ENCODE measurements at places on chromosomes 7 and 10. TPM values are rescaled to one million over a fixed set of nuclear protein-coding genes. Genes with fewer than 3 reads are reported as not detected.

GRCh38 chr10:64394744-64395143 is 873.5 kb downstream of the REEP3 start:
- no peak for DNase-seq

GRCh38 chr7:102089175-102090098 is 197.2 kb upstream of the SH2B2 start:
- DNase-seq: no peak

GRCh38 chr7:14293434-14293833 is 304.0 kb upstream of the ETV1 start:
- no peak for DNase-seq

TBXAS1 gene
- 4.0 TPM for total RNA-seq

DNA sequence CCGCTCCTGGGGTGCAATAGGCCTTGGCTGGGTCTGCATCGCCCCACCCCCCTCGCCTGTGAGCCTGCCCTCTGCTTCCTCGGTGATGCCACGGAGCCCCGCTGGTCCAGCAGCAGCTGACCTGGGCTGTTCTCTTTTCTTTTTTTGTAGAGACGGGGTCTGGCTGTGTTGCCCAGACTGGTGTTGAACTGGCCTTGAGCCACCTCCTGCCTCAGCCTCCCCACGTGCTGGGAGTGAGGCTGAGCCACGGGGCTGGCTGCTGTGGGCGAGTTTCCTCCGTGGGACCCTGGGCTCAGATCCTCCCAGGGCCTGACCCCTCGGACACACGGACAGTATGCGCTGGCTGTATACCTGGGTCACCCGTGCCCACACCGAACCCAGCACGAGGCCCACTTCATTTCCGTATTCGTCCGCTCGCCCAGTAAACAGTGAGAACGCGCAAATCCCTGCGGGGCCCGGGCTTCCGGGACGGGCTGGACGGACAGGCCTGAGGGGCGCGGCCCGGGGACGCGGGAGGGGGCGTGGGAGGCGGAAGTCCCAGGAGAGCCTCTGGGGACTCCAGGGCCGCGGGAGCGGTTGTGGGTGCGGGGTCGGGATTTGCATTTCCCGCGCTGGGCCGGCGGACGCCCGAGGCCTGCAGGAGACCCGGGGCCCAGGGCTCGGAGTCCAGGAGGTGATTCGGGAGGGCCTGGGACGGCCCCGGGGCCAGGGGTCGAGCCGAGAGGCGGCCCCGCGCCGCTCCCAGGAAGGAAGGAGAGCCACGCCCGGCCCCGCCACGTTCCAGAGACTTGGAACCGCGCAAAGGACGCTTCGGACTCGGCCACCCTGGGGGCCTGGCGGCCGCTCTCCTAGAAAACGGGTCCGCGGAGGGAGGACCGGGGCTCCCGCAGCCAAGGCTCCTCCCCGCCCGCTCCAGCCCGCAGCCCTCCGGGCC is 57.7 kb upstream of the DNAJB6 start:
- no peak for DNase-seq

- no peak for DNase-seq
Observed at GRCh38 chr7:151352512-151352911, 10.9 kb downstream of the NUB1 start.

GRCh38 chr10:60576130-60577069 is 186.7 kb upstream of the ANK3 start:
- no peak for DNase-seq

GRCh38 chr7:138889582-138890498 is 91.3 kb downstream of the KIAA1549 start:
- no peak for DNase-seq

GRCh38 chr10:119597405-119598186 is 832 bp upstream of the TIAL1 start:
- DNase-seq: no peak

NAT16 gene
- total RNA-seq: not detected

DNA sequence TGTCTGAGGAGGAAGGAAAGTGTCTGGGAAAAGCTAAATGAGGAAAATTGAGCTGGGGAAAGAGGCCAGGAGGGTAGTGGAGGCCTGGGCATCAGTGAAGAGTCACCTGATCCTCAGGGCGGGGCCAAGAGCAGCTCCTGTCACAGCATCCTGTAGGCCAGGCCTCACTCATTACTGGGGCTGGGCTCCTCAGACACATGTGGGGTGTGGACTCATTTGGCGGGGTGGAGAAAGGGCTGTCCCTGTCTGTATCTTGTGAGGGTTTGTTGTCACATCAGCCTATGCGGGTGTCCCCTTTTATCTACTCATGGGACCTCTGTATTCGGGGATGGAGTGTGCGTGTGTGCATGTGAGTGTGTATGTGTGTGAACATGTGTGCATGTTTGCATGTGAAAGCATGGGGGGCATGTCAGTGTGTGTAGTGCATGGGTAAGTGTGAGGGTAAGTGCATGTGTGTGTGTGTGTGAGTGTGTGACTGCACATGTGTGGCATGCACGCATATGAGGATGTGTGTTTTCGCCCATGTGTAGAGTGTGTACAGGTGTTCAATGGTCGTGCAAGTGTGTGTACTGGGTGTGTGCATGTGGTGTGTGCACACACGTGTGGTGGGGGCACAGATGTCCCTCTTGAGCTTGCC is 67.8 kb downstream of the RAMP3 start:
- DNase-seq: no peak

DNA sequence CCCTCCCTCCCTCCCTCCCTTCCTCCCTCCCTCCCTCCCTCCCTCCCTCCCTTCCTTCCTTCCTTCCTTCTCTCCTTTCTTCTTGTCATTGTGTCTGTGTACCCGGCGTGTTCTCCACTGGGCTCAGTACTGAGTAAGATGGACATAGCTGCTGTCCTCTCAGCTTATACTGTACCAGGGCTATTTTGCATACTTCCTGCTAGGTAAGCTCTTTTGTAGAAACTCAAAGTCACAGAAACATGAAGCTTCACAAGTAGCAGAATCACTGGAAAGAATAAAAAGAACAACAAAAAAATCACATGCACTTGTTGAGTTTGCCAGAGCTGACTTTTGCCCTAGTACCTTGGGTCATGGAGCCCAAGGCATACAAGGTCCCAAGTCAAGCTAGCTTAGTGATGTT is 125.7 kb downstream of the PLPP4 start:
- no peak for DNase-seq

DNA sequence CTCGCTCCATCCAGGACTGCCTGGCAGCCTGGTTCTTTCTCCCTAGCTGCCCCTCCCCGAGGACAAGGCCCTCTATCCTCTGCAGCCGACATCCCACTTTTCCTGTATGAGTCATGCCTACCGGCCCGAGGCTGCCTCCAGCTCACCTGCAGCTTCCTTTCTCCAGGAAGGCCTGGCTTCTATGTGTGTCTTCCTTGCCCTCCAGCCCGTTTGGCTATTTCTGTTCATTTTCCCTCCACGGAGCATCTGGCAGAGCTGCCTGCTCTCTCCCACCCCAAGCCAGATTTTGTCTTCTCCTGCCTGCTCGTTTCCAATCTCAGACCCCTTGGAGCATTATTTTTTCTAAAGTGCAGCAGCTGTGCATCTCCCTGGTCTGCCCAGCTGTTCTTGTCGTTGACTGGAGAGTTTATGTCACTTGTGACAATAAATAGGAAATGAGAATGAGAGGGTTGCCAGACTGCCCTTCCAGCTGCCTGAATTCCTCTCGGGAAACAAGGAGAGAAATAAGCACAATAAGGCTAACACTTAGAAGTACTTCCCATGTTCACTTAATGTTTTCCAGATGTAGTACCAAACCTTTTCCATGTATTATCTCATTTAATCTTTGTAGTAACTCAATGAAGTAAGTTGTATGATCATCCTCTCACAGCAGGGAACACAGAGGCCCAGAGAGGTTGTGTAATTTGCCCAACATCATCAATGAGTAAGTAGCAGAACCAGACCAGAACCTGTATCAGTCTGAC is 19.7 kb downstream of the UBTD1 start:
- no peak for DNase-seq

PPP1R9A gene
- total RNA-seq: 3.6 TPM

- no peak for DNase-seq
Observed at GRCh38 chr7:30032310-30033125, 4.3 kb downstream of the PLEKHA8 start.

Data from NCI-H460 (cell line).